ENCODE measurements at places on chromosomes 3 and 15.
A peak's percentile ranks its signal among the peaks of the same experiment; 100 is the strongest.

DNA sequence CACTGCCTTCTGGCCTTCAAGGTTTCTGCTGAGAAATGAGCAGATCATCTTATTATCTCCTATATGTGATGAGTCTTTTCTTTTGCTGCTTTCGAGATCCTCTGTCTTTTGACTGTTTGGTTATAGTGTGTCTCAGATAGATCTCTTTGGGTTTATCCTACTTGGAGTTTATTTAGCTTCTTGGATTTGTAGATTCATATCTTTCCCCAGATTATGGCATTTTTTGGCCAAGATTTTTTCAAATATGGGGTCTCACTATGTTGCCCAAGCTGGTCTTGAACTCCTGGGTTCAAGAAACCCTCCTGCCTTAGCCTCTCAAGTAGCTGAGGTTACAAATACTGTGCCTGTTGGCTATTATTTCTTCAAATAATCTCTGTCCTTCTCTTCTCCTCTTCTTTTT lies 150.3 kb downstream of the PDE8A start:
- DNase-seq, result no peak
- no peak overlapping the region for H3K27ac ChIP-seq
- H3K27me3 ChIP-seq, result no peaks in the 10 kb centered on the region
- H3K4me3 ChIP-seq, result no peak overlapping the region
- peaks cover 20% of the 10 kb centered on the region for H3K36me3 ChIP-seq
- H3K4me1 ChIP-seq, result no peaks in the 10 kb centered on the region

DNA sequence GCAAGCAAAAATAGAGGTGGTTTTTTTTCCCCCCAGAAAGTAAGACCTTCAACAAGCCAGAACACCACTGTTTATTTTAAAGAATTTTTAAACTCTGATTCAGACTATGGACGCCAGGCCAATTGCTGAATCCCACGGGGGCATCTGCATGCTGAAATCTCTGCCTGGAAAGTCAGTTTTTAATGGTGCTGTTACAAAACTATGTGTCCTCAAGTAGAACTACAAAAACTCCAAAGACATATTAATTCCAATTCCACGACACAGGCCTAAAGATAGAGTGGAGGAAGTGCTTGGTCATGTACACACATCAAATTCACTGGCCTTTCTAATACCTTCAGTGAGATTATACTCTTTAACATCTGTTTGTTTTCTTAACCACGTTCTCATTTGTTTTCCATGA lies 490.5 kb upstream of the NR2F2 start:
- peaks cover 46% of the 10 kb centered on the region for H3K4me1 ChIP-seq
- peak overlapping the region; percentile 64 for H3K27ac ChIP-seq
- no peak for DNase-seq
- H3K36me3 ChIP-seq, result peaks cover 5% of the 10 kb centered on the region
- H3K27me3 ChIP-seq, result peaks cover 2% of the 10 kb centered on the region
- no peak overlapping the region for H3K4me3 ChIP-seq

DNA sequence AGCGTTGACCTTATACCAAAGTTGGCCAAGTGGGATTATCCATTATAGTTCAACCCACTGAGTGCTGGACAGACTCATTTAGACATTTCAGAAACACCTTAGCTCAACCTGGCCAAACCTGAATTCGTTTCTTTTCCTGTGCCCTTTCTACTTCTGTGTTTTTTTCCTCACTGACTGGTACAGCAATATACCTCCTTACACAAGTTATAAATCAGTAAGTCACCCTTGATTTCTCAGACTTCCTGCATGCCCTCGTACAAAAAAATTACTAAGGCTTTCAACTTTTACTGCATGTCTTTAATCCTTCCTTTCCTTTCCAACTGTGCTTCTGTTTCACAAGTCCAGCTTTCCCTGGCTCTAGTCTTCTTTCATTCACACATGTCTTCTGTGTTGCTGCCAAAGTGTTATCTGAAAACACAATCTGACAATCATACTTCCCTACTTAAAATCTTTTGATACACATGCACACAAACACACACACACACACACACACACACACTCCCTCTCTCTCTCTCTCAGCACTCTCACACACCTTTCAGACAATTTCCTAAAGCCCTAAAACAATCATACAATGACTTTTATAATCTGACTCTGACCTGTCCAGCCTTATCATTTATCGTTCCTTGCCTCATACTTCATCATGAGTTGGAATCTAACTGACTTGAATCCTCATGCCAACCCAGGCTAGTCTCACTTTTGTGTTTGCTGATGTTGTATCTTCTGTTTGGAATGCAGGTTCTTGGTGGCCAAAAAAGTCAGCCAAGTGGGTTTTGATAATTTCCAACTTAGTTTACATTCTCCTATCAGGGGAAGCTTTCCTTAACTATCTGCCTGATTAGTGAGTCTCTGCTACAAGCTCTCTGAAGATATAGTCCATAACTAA lies 436.4 kb downstream of the NAALADL2 start:
- no peak overlapping the region for H3K4me3 ChIP-seq
- DNase-seq, result no peak
- no peaks in the 10 kb centered on the region for H3K4me1 ChIP-seq
- no peaks in the 10 kb centered on the region for H3K36me3 ChIP-seq

- H3K27ac ChIP-seq, result no peak overlapping the region
- no peaks in the 10 kb centered on the region for H3K27me3 ChIP-seq
- peaks cover 19% of the 10 kb centered on the region for H3K36me3 ChIP-seq
Observed at GRCh38 chr15:99606646-99607045, 40.9 kb downstream of the MEF2A start.

- DNase-seq, result no peak
- peaks cover 69% of the 10 kb centered on the region for H3K4me1 ChIP-seq
- H3K27ac ChIP-seq, result no peak overlapping the region
- no peaks in the 10 kb centered on the region for H3K27me3 ChIP-seq
- H3K36me3 ChIP-seq, result peaks cover 3% of the 10 kb centered on the region
Observed at GRCh38 chr15:60656041-60656440, 177.1 kb upstream of the ICE2 start.

GRCh38 chr3:127034195-127034989 lies 51.5 kb downstream of the PLXNA1 start:
- H3K4me3 ChIP-seq, result no peak overlapping the region
- no peak for DNase-seq
- no peaks in the 10 kb centered on the region for H3K36me3 ChIP-seq
- H3K4me1 ChIP-seq, result no peaks in the 10 kb centered on the region

GRCh38 chr3:182651461-182651860 lies 141.8 kb upstream of the ATP11B start:
- H3K4me3 ChIP-seq, result no peak overlapping the region
- no peaks in the 10 kb centered on the region for H3K4me1 ChIP-seq
- no peaks in the 10 kb centered on the region for H3K36me3 ChIP-seq
- H3K27ac ChIP-seq, result no peak overlapping the region
- no peak for DNase-seq

DNA sequence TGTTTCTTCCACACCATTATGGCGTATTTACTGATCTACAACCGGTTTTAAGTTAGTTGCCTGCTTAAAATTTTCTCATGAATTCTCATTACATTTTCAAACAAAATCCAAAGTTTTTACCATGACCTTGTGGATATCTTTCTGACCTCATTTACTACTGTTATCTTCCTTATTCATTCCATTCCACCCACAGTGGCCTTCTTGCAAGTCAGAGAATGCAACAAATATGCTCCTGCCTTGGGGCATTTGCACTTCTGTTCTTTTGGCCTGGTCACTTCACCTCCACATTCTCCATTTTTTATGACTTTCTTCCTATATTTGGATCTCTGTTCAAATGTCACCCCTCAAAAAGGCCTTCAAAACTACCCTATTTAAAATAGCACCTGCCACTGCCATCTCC lies 8.8 kb upstream of the SLC15A2 start:
- no peak overlapping the region for H3K27ac ChIP-seq
- H3K4me1 ChIP-seq, result no peaks in the 10 kb centered on the region
- H3K4me3 ChIP-seq, result no peak overlapping the region
- no peak for DNase-seq
- no peaks in the 10 kb centered on the region for H3K27me3 ChIP-seq
- H3K36me3 ChIP-seq, result peaks cover 4% of the 10 kb centered on the region

- no peaks in the 10 kb centered on the region for H3K36me3 ChIP-seq
- no peak overlapping the region for H3K27ac ChIP-seq
- no peak for DNase-seq
- peaks cover 9% of the 10 kb centered on the region for H3K27me3 ChIP-seq
- no peak overlapping the region for H3K4me3 ChIP-seq
Observed at GRCh38 chr3:58528629-58529028, 8.4 kb downstream of the ACOX2 start.

DNA sequence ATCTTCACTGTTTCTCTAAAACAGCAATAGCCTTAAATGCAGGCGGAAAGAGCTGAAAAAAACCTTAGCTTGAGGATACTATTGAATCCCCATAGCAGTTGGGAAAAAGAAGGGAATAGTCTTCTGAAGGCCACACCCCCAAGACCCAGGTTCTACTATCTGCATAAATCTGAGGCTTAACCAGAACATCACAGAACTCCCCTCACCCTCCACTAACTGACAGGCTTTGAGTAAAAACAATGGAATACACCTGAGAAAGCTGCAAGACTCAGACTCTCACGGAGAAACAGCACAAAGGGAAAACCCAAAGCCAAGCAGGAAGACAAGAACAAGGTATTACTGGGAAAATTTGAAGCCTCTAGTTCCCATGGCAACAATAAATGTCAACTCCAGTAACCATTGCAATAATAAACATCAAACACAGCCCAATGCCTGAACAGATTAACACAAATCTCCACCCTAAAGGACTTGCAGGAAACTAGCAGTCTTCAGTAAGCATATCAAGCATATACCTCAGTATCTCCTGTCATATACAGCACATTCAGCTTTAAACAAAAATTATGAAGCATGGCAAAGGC lies 56.4 kb downstream of the TMCC1 start:
- no peaks in the 10 kb centered on the region for H3K27me3 ChIP-seq
- peaks cover 6% of the 10 kb centered on the region for H3K36me3 ChIP-seq
- no peak overlapping the region for H3K27ac ChIP-seq
- H3K4me3 ChIP-seq, result no peak overlapping the region
- DNase-seq, result no peak
- H3K4me1 ChIP-seq, result no peaks in the 10 kb centered on the region

DNA sequence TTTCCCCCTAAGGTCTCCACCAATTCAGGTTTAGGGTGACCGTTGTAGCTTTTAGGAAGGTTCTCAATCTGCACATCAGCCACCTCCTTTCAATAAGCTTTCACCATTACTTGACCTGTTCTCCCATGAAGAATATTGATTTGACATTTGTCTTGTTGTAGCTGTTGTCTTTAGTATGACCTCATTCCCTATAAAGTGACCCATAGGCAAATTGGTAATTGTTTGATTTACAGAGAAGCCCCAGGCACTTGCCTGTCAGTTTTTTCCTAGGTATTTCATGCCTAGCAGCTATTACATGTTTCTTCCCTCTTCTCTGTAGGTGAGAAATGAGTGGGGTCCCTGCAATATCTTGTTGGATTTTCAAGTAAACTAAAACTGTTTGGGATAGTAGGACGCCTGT lies 36.0 kb downstream of the CHD2 start:
- H3K4me3 ChIP-seq, result no peak overlapping the region
- no peaks in the 10 kb centered on the region for H3K27me3 ChIP-seq
- DNase-seq, result no peak
- peaks cover 55% of the 10 kb centered on the region for H3K36me3 ChIP-seq
- H3K27ac ChIP-seq, result peak overlapping the region; percentile 36

DNA sequence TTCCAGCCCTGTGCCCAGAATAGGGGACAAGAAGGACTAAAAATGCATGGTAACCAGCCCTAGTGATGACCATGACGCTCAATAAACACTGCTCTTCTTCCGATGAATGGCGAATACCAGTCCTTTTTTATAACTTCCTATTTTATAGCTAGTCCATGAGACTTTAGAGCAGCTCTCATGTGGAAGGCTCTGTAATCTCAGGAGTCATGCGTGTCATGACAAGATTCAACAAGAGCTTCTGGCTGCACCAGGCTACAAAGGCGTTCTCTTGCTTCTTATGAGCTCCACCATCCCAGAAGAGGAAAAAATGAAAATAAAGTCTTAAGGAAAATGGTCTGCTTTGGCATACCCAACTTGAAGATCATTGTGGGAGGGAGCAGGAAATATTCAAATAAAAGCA lies 141.0 kb downstream of the TMCO5A start:
- no peak overlapping the region for H3K4me3 ChIP-seq
- H3K4me1 ChIP-seq, result peaks cover 29% of the 10 kb centered on the region
- DNase-seq, result no peak
- H3K27ac ChIP-seq, result no peak overlapping the region
- H3K36me3 ChIP-seq, result peaks cover 2% of the 10 kb centered on the region
- peaks cover 46% of the 10 kb centered on the region for H3K27me3 ChIP-seq
